ENCODE measurements at places on chromosomes 4 and X.

- no peak for DNase-seq
Observed at GRCh38 chr4:76641758-76642157, 206.7 kb downstream of the SHROOM3 start.

GRCh38 chr4:133151691-133152329 is 2.7 kb downstream of the PCDH10 start:
- no peak for DNase-seq

- DNase-seq: no peak
Observed at GRCh38 chr4:40395166-40395900, 60.2 kb downstream of the CHRNA9 start.

DNA sequence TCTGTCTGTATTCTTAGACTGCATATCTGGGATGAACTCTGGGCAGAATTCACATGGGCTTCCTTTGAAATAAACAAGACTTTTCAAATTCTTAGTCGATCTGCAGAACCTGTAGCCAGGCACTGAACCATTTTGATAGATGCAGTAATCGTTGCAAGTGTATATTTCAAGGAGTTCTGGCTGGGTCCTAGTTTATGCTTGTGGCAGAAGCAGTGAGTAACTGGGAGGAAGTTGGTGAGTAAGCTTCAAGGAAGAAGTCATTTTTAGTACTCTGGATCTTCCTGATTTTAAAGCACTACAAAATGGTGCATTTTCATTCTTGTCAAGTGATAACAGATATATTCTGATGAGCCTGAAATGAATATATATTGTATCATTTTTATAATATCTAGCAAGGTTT is 9.5 kb downstream of the HPRT1 start:
- peak; percentile 13 for DNase-seq

GRCh38 chr4:146095091-146095690 is 80.3 kb upstream of the LSM6 start:
- DNase-seq: peak; percentile 83

DNA sequence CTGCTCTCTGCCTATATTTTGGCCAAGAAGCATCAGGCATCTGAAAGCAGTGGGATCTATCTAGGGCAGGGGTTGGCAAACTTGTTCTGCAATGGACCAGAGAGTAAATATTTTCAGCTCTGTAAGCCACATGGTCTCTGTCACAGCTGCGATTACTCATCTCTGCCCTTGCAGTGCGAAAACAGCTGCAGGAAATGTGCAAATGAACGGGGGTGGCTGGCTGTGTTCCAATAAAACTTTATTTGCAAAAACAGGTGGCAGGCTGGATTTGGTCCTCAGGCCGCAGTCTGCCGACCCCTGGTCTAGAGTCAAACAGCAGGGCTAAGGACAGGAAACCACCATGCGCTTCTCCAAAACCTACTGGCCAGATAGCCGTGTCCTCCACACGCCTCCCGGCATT is 48.6 kb downstream of the ACOX3 start:
- DNase-seq: peak; percentile 78

Measured in suppressor macrophage (primary cell).